Sigmoid colon (tissue), 7 donors: ENCODE measurements at places on chromosomes 7 and 10. TPM values are rescaled to one million over a fixed set of nuclear protein-coding genes. Genes with fewer than 3 reads are reported as not detected.

DNA sequence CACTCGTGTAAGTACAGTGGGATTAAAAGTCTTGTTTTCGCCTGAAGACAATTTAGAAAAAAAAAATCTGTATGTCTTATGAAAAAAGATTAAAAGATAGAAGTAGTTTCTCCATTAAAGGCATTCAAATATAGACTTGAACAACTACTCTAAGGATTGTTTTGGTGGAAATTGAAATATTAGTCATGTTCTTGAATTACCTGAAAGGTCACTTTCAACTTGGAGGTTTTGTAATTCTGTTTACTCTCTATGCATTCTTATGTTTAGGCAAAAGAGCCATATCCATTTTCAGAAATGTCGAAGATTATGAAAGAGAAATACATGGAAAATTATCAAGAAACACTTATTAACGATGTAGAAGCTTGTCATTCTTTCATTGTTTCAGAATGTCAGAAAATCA, 373.7 kb downstream of the ARL4A start:
- no peak for DNase-seq

- peak; percentile 72 for DNase-seq
These were observed 11.1 kb upstream of the CRTAC1 start for GRCh38 chr10:98041352-98042043.

EBLN1 gene
- polyA plus RNA-seq, result not detected

DNA sequence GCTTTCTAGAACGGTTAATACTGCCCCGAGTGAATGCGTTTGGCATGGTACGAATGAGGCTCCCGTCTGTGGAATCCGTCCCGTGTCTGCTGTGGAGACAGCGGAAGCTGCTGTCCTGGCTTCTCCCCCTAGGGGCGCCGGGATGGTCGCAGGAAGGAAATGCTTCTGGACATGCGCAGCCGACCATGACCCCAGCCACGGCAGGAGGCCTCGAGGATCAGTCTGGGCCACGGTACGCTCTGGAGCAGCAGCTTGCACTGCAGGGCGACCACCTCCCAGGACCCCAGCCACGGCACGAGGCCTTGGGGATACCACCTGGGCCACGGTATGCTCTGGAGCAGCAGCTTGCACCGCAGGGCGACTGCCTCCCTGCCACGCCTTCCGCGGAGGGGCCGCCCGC, 107.9 kb downstream of the CYTH3 start:
- peak; percentile 68 for DNase-seq

C7orf57 gene
- not detected for polyA plus RNA-seq

GRCh38 chr7:2450198-2451107, 25.7 kb downstream of the GRIFIN start:
- DNase-seq, result no peak

- no peak for DNase-seq
These were observed 273.8 kb downstream of the RNLS start for GRCh38 chr10:88309365-88309764.

- no peak for DNase-seq
These were observed 184.8 kb downstream of the GNAI1 start for GRCh38 chr7:80319461-80319860.

- no peak for DNase-seq
These were observed 12.7 kb downstream of the CUL1 start for GRCh38 chr7:148711191-148712102.

DNA sequence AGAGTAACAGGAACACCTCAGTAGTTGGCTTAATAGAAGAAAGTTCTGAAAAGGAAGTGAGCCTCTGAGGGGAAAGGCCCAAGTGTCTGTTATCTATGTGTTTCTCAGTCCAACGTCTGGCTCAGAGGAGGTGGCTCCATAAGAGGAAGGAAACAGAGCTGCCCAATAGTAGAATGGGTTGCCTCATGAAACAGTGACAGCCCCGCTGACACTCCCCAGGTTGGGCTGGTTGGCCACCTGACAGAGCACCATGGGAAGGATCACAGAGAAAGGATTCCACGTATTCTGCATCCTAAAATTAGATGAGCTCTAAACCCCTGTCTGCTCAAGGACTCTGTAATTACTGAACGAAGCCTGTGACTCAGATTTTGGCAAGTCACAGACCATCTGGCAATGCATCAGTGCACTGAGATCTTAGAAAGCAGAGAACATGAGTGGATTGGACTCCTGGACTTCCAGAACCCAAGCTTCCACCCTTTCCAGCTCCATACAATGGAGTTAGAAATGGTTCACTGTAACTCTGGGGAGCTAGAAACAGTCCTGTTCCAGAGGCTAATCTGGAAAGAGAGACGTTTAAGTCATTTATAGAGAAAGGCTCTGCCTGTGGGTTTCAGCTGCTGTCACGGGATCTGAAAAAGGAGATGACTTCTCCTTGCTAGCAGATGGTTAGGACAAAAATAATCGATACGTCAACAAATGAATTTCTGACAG, 2.9 kb downstream of the PKD2L1 start:
- DNase-seq, result no peak

GRCh38 chr7:1873857-1874589, 203.9 kb downstream of the ELFN1 start:
- DNase-seq, result no peak

GRCh38 chr10:48526011-48526821, 78.7 kb downstream of the ARHGAP22 start:
- DNase-seq, result no peak

GRCh38 chr10:75304741-75305390, 69.1 kb upstream of the COMTD1 start:
- DNase-seq, result no peak

DNA sequence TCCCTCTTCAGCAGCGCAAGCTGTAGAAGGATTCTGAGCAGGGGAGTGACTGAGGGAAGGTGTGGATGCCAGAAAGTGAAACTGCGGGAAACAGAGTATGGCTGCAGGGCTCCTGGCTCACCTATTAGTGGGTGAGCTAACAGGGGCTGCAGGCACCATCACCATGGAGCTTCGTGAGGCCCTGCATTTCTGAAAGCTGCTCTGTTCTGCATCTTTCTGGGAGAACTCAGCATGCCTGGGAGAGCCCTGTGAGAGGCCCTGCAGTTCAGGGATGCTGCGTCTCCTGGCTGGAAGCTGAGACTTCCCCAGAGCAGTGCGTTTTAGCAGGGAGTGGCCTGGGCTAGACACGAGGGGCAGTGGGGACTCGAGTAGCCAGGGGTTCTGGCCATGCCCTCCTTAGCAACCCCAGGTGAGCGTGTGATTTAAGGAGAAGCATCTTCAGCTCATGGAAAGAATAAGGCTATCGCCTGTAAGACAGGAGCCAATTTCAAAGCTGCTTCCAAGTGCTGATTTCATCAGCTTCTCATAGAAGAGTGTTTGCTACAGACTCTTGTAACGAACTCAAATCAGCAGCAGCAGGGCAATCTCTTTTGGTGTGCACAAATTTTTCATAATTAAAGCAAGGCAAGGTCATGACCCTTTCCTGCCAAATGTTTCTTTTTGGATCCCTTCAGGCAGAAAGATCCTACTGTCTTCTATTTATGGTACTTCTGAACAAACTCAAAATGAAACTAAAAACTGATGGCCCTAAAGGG, 293.6 kb upstream of the ZNF32 start:
- no peak for DNase-seq

DNA sequence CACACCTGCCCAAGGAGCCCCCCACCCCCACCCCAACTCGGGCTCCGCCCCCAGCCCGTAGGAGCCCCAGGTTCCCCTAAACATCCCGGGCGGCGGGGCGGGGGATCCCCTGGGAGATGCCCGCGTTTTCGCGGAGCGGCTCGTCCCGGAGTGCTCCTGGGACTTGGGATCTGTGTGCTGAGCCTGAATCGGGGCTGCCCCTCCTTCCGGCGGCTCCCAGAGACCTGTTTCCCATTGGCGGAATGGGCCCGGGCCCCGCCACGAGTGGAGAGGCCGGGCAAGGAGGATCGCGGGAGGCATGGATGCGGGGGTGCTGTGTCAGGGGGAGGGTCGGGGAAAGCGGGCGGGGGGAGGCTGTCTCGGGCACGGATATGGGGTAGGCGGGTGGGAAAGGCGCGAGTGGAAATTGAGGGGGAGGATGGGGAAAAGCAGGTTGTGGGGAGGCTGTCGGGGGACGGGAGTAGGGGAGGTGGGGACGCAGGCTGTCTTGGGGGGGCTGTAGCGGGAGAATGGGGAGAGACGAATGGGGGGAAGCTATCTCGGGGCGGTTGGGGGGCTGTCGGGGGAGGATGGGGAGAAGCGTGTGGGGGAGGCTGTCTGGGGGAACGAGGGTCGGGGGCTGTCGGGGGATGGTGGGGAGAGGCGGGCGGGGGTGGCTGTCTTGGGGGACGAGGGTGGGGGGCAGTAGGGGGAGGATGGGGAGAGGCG, 572 bp upstream of the BHLHA15 start:
- peak; percentile 49 for DNase-seq

GRCh38 chr7:6578114-6579084, 1.1 kb downstream of the ZDHHC4 start:
- no peak for DNase-seq

DNA sequence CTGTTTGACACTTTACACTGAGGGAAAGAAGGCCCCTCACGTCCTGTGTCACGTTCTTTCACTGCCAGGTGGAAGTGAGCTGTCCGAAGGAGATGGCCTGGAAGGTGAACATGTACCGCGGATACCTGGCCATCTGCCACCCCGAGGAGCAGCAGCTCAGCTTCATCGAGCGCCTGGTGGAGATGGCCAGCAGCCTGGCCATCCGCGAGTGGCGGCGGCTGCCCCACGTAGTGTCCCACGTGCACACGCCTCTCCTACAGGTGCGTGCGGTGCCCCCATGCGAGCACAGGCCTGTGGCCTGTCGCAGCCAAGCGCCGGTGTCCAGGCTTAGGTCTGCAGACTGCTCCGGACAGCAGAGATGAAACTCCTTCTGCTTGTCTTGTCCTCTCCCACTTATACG, 103.4 kb downstream of the TRRAP start:
- DNase-seq, result peak; percentile 30
